ENCODE measurements at places on chromosomes 16 and 17.

DNA sequence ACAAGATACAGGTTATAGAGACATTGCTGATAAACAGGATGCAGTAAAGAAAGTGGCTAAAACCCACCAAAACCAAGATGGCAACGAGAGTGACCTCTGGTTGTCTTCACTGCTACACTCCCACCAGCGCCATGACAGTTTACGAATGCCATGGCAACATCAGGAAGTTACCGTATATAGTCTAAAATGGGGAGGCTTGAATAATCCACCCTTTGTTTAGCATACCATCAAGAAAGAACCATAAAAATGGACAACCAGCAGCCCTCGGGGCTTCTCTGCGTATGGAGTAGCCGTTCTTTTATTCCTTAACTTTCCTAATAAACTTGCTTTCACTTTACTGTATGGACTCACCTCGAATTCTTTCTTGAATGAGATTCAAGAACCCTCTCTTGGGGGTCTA lies 21.7 kb upstream of the CDH13 start:
- no peak for DNase-seq

DNA sequence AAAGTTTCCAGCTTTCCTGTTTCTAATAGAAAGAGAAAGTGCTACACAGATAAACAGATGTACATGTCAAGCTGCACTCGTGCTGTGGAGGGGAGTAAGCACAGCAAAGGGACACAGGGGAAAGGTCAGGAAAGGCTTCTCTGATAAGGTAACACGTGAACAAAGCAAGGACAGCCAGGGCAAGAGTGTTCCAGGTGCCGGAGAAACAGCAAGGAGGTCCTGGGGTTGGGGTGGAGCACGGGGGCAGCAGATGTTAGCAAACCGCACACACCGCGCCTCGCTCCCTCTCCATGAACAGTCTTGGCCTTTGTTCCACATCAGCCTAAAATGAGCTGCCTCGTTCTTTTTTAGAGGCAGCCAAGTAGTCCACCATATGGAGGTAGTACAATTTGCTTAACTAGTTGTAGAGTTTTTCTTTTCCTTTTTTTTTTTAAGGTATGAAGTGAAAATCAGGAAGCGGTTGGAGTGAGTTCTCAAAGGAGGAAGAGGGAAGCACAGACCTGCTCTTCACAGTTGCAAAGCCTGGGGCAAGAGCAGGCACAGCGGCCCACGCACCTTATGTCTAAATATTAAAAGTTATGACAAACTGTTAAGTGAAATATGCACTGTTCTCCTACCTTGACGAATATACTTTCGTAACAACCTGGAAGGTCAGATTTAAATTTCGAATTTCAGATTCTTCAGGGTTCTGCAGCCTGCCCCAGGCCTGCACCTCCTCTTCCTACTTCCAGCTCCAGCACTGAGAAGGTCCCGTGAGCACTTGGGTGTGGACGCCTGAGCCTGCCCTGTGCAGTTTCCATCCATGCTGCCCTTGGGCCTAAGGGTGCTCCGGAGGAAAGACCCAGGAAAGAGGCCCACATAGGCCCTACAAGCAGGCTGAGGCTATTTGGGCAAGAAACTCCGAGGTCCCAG lies 41.5 kb upstream of the RPH3AL start:
- DNase-seq: no peak

DNA sequence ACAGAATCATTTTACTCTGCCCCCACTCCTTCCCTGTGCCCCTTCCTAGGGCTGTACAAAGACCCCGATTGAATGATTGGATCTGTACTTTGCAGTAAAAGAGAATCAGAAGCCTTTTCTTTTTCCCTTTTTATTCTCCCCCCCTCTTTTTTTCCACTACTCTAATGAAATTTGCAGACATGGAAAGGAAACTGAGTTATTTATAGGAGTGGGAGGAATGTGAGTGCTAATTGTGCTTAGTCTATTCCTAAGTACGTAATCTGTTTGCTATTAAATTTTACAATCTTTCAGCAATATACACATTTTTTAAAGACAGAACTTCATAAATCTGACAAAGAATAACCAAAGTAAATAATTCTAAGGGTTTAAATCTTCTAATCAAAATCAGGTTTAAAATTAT lies 314.3 kb downstream of the MAP2K6 start:
- no peak for DNase-seq

- no peak for DNase-seq
These were observed 126.4 kb downstream of the SALL1 start for GRCh38 chr16:51024703-51025102.

- DNase-seq: peak; percentile 26
These were observed 2.0 kb upstream of the KRT38 start for GRCh38 chr17:41442739-41443138.

- peak; percentile 1 for DNase-seq
These were observed 1.9 kb downstream of the GIT1 start for GRCh38 chr17:29587591-29587990.

DNA sequence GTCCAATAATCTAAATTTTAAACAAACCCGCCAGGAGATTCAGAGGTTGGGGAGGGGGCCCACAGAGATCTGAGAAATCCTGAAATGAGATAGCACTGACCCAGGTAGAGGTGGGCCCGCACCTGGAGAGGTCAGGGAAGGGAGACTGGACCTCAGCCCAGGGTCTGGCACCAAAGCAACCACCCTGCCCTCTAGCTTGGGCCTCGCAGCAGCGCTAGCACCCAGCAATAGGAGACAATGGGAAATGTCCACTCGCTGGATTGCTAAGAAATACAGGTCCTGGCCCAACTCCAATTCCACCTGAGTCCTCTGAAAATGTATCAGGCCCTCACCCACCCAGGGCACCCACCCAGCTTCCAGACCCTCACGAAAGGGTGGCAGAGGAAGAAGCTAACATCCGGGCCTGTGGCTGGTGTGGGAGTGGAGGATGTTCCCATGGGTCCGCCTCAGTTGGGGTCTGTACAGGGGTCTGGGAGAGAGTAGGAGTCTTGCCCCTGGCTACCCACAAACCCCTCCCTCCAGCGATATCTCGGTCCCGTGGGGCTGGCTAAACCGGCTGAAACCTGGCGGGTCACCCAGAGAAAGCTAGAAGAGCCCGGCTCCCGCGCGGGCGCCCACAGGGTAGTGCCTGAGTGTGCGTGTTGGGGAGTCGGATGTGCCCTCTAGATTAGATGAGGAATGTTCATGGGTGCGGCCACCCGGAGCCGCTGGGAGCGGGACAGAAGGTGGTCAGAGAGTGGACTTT lies 1.1 kb downstream of the PLLP start:
- no peak for DNase-seq

DNA sequence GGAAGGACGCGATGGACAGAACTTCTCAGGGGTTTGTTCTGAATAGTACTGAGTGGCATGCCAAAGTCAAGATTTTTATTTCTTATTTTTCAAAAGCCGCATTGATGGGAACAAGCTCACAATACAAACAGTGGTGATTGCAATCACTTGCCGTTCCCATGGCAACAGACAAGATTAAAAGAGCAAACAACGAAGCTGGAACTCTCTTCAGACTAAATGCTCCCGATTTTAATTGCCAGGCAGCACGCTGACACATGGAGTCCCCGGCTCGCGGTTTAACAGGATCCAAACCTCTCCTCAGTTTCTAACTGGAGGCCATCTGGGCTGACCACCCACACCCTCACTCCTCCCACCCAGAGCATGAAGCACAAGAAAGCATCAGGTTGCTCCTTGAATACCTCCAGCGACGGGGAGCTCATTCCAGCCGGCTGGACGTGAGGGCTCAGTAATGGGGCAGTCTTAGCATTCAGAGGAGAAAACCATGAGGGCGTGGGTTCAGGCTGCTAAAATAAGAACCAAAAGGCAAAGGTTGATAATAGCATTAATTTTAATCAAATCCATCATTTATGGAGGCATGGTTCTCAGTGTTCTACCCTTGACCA lies 41.5 kb downstream of the AIPL1 start:
- no peak for DNase-seq

GRCh38 chr16:62954144-62955032 lies 918.1 kb upstream of the CDH8 start:
- no peak for DNase-seq

DNA sequence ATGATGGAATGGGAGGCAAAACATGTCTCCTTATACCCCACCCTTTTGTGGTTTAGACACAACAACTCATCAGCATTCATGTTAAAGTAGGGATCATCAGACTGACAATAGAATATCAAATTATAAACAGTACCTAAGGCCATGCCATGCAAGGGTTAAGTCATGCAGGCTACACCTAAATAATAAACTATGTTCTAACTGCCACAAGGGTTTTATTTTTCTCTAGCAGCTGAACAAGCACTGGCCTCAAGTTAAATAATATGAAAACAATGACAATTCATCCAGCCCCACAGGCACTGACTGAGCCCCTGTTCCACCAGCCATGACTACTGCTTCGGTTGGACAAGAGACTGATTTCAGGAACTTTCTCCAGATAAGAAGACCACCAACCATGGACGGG lies 164.5 kb upstream of the PIRT start:
- no peak for DNase-seq

- DNase-seq: no peak
These were observed 24.3 kb downstream of the KCNJ16 start for GRCh38 chr17:70099294-70099693.

DNA sequence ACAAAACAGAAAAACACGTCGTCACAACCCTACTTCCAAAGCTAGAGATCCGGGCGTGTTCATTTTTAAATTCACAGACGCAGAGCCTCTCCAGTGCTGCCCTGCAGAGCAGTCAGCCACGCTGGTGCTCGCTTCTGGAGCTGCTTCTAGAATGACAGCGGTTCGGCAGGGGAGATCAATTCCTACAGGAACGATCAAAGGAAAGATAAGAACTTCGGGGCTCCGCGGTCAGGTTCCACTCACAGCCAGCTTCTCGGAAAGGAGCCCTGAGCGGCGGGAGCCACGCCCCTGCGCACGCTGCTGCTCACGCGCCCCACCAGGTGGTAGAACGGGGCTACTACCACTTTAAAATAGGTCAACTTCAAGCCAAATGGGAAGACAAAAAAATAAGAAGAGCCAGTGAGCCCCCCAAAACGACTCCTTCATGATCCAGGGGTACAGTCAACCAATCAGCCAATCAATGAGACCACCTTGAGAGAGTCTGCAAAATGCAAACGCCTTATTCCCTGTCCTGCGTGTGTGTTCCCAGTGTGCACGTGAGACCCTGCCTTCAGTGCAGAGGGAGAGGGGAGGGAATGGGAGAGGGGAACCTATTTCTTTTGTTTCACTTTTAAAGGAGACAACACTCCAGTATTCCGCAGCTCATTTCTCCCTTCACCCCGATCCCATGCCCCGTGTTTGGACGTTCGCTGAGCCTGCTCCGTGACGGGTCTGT lies 209.7 kb downstream of the RBFOX3 start:
- peak; percentile 20 for DNase-seq

DNA sequence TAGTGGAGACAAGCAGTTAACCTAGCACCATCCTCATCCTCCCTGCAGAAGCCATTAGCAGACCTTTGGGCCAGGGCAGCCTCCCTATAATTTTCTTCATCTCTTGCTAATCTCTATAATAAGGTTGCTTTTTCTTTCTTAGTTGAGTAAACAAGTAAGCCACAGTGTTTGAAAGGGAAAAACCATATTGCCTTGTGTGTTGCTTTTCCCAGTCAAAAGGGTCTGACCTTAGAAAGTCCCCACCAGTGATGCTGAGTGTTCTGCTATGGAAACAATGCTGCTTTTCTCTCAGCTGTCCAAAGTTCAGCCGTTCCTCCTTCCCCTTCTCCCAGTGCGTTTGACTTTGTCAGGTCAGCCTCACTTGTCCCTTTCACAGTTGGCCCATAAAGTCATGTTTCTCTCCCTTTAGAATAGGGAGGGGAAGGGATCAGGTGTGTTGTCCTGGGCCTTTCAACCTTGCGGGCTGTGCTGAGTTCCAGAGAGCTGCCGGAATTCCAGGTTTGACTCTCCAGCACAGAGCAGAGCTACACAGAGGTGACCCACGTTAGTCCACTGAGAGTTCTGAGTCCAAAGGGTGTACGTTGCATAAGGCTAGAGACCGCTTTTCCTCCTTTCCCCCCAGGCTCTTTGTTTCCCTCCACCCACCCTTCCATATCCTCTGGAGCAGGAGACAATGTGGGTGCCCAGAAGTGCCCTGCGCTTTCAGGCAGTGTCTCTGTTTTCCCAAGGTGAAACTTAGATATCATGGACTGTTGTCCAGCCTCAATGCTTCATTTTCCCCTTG lies 15.9 kb upstream of the CLEC18C start:
- DNase-seq: no peak

DNA sequence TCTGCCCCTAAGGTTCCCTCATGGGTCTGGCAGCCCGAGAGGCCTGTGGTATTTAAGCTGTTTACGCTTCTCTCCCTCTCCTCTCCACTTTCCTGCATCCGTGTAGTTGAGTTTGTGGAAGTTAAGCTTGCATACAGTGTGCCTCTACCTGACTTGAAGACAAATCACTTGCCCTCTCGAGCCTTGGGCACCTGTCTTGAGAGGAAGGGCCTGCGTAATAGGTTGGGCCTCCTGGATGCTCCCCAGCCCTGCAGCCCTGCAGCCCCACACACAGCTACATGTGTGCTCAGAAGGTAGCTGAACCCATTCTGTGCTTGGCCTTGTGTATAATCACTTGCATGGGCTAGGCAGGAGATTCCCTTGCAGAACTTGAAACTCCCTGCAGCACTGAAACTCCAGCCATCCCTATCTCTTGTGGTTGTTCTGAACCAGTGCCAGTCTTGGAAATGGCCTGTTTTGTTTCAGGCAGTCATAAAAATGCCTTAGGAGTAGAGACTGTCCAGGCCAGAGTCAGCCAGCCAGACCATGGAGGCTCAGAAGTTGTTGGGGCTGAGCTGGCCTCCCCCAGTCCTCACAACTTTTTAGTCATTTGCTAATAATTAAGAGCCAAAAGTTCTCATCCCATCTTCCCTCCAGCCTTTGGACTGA lies 134.6 kb downstream of the CLEC16A start:
- DNase-seq: peak; percentile 80

DNA sequence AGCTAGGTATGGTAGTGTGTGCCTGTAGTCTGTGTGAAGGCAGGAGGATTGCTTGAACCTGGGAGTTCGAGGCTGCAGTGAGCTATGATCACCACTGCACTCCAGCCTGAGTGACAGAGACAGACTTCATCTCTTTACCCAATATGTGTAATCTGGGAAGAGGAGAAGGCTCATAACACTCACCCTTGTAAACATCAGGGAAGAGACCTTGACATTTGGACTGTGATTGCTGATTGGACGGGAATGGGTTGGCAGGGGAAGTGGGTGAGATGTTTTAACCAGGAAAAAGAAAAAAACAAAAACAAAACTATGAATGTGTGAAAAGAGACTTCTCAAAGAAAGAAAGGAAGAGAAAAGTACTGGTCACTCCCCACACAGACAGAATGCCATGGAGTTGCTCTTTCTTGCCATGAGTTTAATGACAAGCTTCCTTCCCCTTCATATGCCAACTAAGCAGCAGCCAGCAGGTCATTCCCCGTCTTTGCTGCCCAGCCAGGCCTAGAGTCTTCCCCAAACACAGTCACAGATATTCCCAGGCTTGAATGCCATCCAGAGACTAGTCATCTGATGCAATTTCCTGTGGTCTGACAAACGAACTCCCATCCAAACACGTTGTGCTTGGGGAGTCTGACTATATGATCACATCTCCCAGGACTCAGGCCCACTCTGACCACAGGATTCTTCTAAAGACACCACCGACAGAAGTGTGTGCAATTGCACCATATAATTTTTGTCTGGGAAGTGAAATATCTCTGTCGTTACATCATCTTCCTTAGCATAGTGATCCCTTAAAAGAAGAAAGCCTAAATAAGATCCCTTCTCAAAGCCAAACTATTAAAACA lies 3.6 kb upstream of the XAF1 start:
- DNase-seq: peak; percentile 98

Measured in NCI-H226 (cell line).